GM23338 (cell line): ENCODE measurements at places on chromosomes 1 and 21. TPM values are rescaled to one million over a fixed set of nuclear protein-coding genes. Genes with fewer than 3 reads are reported as not detected.

The LRRC38 gene
- not detected in 2 replicates for polyA plus RNA-seq

The CHI3L2 gene
- 0.68 TPM in 1 of 2 replicates, not detected in the other for polyA plus RNA-seq

The LHX8 gene
- polyA plus RNA-seq = 0.68 and 0.77 TPM in 2 replicates

The SERTAD4 gene
- 1.3 and 1.4 TPM in 2 replicates for polyA plus RNA-seq

The LAPTM5 gene
- polyA plus RNA-seq = 0.21 and 1.0 TPM in 2 replicates

The GSTM5 gene
- 4.4 and 5.0 TPM in 2 replicates for polyA plus RNA-seq

The ARID4B gene
- polyA plus RNA-seq = 45.0 and 59.8 TPM in 2 replicates

The TRNP1 gene
- 21.2 and 29.4 TPM in 2 replicates for polyA plus RNA-seq

The TCP10L gene
- polyA plus RNA-seq = 0.65 and 1.5 TPM in 2 replicates

The SPRR2E gene
- not detected in 2 replicates for polyA plus RNA-seq

The UQCRH gene
- 1,330 and 1,384 TPM in 2 replicates for polyA plus RNA-seq

The ANKRD35 gene
- polyA plus RNA-seq = 4.9 and 5.6 TPM in 2 replicates

The KCNN3 gene
- polyA plus RNA-seq = 3.0 and 3.1 TPM in 2 replicates

The TMEM125 gene
- polyA plus RNA-seq = 16.2 and 16.8 TPM in 2 replicates

The TPTE gene
- not detected in 2 replicates for polyA plus RNA-seq

The VHLL gene
- polyA plus RNA-seq = not detected in 2 replicates

The SELENBP1 gene
- polyA plus RNA-seq = 10.7 and 12.3 TPM in 2 replicates

The OVAAL gene
- polyA plus RNA-seq = not detected in 2 replicates

The NOC2L gene
- 79.3 and 89.0 TPM in 2 replicates for polyA plus RNA-seq
